Stimulated activated CD8-positive, alpha-beta memory T cell treated with anti-CD3 and anti-CD28 coated beads, Interleukin-4, amount 100 ng/mL, for 4 hours (primary cell): ENCODE measurements at places on chromosomes 2 and 18.
A peak's percentile ranks its signal among the peaks of the same experiment; 100 is the strongest.

GRCh38 chr2:112108178-112108832, 29.9 kb upstream of the FBLN7 start:
- no peak for DNase-seq

GRCh38 chr2:212213191-212213590, 325.4 kb downstream of the ERBB4 start:
- DNase-seq: no peak

- no peak for DNase-seq
Observed at GRCh38 chr2:190977505-190977904, 36.5 kb downstream of the STAT1 start.

GRCh38 chr2:238165288-238165921, 6.6 kb downstream of the ERFE start:
- no peak for DNase-seq

DNA sequence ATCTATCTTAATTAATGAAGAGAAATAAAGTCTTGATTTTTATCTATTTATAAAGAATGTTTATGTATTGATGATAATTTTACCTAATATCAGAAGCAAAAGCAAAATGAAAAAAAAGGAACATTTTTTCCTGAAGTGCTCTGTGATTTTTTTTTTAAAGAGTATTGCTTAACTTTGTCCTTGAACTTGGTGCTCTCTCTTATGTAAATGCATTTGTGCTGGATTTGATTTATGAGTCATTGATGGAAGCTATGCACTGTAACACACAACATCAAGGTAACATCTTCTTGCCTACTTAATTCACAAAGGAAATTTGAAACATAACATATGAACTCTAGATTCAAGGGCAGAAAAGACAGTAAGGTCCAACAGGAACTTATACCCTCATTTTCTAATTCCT, 312.9 kb upstream of the CDH19 start:
- DNase-seq: no peak

GRCh38 chr2:133952420-133952819, 301.5 kb upstream of the MGAT5 start:
- DNase-seq: no peak

DNA sequence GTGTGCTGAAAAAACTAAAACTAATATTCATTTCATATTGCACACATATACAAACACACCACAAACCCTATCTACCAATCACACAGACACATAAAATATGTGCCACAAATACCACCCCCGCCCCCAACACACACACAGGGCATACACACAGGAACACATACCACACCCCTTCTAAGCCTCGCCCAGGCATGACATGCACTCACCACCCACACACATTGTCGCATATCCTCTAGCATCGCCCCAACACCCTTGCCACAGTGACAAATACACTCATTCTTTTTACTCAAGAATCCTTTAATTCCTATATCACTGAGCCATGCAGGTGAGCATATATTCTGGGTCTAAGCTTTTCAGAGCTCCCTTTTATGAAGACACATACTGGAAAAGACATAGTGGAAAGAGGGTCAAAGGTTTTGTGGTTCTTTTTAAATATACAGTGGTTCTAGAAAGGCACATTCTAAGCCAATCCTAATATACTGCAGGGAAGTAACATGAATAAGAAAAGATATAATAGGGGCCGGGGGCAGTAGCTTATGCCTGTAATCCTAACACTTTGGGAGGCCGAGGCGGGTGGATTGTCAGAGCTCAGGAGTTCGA, 24.5 kb upstream of the LCLAT1 start:
- peak; percentile 80 for DNase-seq

GRCh38 chr2:12584338-12584737, 132.4 kb upstream of the TRIB2 start:
- DNase-seq: no peak

DNA sequence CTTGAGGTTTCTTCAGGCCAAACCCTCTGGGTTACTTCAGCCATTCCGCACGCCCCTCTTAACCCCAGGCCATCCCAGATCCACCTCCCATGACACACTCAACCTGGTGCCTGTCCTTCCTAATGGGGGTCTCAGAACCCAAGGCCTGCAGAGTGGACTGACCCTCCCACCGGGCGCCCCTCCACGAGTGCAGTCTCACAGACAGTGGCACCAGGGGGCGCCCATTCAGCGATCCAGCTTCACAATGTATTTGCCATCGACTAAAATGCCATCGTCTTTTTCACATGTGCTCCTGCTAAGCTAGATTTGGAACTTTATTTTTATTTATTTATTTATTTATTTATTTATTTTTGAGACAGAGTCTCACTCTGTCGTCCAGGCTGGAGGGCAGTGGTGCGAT, 38.5 kb downstream of the INPP5D start:
- DNase-seq: no peak

DNA sequence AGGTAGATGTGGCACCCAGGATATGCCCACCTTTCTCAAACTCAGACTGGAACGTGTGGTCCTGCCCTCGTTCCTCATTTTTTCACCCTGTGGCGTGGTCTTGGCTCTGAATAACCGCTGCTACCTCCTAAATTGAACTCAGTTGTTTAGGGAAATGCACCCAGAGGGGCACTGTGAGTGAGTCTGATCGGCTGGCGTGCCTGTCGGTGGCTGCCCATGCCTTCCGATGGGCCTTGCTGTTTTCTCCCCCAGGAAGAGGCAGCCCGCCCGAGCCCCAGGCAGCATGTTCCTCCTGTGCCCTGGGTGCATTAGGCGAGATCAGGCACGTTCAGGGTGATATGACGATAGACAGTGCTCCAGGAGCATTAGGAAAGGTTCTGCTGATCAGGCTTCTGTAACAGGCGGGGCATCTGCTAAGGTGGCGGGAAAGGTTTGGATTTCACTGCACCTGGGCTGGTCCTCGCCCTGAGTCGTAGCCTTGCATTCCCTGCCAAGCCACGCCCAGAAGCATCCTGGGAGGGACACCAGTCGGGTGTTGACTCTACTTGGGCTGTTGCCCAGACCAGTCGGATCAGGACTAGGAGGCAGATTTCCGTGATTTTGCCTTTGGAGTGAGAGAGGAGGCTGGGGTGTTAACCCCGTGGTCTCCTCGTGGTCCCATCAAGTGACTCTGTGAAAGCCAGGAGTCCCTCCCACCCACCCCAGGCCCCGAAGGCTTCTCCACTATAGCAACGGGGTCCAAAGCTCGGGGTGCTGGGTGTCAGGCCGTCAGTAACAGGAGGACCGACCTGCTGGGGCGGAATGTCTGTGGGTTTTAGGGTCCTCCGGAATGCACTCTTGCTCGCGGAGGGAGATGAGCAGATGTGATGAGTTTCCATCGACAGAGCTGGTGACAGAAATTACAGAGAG, 75.1 kb downstream of the SH3BP4 start:
- DNase-seq: no peak

DNA sequence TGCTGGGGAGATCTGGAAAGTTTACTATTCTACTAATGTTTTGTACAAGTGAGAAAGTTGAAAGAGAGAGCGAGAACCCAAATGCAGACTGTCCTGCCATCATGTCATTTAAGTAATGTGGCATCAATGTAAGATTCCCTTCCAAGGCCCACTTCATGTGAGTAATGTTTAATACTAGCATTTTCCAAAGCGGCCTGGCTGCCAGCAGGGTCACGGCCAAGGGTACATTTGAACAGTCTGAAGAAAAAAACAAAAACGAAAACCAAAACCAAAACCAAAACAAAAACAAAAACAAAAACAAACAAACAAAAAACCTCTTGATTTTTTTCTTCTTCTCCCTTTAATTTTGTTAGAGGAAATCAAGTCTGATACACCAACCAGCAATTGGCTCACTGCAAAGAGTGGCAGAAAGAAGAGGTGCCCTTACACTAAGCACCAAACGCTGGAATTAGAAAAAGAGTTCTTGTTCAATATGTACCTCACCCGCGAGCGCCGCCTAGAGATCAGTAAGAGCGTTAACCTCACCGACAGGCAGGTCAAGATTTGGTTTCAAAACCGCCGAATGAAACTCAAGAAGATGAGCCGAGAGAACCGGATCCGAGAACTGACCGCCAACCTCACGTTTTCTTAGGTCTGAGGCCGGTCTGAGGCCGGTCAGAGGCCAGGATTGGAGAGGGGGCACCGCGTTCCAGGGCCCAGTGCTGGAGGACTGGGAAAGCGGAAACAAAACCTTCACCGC, 2.2 kb downstream of the HOXD10 start:
- DNase-seq: no peak

DNA sequence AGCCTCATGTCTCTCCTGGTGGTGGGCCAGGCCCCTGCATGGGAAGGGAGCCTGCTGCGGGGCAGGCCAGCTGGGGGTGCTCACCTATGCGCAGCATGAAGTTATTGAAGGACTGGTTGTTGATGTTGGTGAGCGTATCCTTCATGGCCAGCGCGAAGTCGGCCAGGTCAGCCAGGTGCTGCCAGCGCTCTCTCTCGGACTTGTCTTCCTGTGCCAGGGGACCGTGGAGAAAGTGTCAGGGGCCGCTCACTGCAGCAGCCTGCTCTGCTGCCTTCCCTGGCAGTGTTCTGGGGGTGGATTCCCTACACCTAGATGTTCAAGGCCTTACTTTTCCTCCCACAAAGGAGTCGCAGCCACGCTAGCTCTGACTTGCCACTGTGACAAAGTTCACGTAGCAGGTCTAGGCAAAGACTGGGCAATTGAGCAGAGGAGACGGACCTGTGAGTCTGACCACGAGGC, 28.2 kb downstream of the CENPO start:
- DNase-seq: no peak

- DNase-seq: no peak
Observed at GRCh38 chr18:35971661-35972196, 750 bp upstream of the RMP24 start.

DNA sequence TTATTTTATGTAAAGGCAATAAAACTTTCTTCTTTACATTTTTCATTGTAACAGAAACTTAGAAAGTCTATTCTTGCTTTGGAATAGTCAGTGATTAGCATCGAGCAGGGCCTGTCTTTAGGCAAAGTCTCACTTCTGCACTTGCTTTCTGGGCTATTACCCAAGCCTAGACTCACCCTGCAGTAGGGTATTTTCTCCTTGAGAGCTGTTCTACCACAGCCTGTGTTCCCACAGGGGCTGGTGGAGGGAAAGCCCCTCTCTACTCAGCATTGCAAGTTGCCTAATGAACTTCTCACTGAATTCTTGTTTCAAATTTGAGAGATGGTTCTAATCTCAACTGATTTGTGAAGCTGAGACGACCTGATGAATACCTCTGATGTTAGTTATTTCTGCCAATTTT, 111.7 kb upstream of the KLHL14 start:
- DNase-seq: no peak

DNA sequence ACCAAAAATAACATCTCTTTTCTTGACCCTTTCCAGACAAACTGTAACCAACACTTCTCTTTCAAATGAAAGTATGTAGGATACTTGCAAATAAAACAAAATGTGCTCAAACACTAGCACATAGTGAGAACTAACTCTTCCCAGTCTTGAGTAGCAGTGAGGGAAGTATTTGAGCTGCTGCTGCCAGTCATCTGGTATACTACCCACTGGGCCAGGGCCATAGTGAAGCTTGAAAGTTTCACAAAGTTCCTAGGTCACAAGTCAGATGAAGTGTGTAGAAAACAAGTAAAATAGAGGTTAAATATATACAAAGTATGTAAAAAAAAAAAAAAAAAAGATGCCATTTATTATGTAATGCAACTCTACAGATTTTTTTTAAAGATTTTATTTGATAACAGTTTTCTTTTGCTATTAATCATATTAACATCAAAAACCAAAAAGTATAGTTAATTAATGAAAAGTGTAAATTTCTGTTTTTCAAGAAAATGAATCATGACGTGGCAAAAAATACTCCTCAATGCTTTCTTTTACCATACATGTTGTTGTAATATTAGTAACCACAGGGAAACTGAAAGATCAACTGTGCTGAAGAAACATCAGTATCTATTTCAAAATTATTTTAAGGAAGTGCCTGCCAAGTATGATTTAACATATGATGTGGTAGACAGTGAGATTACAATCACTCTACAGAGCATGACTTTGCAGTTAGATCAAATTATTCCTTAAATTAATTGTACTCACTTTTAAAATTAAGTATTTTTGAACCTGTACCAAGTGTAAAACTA, 21.6 kb upstream of the TRIB2 start:
- DNase-seq: no peak

GRCh38 chr2:32553829-32554432, 73.9 kb upstream of the TTC27 start:
- no peak for DNase-seq

GRCh38 chr2:131152074-131152473, 46.9 kb downstream of the PLEKHB2 start:
- DNase-seq: no peak

DNA sequence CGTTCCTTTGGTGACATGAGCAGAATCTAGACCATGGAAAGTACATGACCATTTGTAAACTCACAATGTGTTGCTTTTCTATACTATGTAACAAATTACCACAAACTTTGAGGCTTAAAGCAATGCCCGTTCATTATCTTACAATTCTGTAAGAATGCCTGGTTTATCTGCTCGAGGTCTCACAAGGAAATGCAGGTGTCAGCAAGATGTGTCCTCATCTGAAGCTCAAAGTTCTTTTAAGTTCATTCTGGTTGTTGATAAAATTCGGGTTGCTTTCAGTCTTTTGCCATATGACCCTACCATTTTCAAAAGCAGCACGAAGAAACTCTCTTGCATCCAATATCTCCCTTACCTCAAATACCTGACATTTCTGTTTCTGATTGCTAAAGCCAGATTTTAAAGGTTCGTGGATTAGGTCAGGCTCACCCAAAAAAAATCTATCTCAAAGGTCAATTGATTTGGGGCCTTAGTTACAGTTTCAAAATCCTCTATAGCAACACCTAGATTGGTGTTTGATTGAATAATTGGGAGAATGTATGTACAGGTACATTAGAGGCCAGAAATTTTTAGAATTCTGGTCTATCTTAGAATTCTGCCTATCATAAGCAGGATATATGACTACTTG, 125.9 kb downstream of the TMEM131 start:
- DNase-seq: no peak

DNA sequence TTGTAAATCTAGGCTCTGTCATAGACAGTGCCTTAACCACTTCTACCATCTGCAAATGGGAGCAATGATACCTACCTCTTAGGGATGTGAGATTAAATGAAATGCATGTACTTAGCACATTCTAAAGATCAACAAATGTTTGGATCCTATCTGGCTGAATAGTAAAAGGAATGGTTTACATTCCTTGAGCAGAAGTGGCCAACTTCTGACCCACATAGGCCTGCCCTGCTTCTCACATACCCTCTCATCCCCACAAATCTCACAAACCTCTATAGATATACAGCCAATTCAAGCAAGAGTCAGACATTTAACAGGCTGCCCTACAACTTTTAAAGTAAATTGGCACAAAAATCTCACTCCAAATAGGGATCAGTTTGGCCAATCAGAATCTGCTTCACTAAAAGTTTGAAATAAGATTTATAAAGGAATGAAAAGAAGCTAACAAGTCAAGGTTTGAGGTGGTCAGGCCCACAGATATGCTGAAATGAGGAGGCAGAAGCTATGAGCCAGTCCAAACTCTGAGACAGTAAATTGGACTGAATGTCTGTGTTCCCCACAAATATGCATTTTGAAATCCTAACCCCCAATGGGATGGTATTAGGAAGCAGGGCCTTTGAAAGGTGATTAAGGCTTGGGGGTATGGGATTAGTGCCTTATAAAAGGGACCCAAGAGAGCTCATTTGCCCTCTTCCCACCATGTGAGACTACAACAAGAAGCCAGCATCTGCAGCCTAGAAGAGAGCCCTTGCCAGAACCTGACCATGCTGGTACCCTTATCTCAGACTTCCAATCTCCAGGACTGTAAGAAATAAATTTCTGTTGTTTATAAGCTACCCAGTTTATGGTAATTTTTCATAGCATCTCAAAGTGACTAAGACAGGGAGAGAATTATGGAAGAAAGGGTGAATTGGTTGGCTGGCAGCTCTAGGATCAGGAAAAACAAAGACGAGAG, 227.8 kb upstream of the RBMS1 start:
- DNase-seq: no peak

GRCh38 chr18:10739152-10739551, 213.3 kb downstream of the NAPG start:
- no peak for DNase-seq

GRCh38 chr18:22827741-22828140, 105.4 kb upstream of the RBBP8 start:
- no peak for DNase-seq
